T-helper 2 cell (primary cell): ENCODE measurements at places on chromosomes 7 and 10.
A peak's percentile ranks its signal among the peaks of the same experiment; 100 is the strongest.

DNA sequence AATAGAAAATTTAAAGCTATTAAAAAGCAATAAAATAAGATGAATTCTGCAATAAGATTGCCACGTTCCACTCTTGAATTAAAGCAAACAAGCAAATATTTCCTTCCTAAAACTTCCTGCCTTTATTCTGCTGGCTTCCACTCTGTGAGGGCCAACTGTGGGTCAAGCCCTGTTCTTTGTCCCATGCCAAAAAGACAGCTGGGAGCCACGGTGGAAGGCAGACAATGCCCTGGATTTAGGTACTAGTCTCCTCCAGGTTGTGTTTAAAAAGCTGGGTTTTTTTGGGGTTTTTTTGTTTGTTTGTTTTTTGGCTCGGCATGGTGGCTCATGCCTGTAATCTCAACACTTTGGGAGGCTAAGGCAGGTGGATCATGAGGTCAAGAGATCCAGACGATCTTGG, 39.1 kb downstream of the LRRTM3 start:
- DNase-seq = no peak

- DNase-seq = no peak
Observed at GRCh38 chr7:150976529-150977381, 1.4 kb downstream of the KCNH2 start.

DNA sequence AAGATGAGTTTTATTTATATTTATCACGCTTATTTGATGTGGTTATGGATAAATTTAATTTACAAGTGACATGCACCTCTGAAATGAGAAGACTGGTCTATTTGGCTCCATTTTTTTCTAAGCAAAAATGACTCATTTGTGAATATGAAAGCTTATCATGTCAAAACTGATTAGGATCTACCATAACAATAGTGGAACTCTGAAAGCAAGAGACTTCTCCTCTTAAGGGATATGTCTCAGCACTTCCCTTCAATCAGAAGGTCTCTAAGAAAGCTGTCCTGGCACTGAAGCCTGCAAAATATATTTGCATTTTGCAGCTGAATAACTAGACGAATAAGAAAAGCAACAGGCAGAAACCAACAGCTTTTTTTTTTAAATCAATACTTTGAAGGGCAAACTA, 12.7 kb downstream of the FAS start:
- no peak for DNase-seq

- DNase-seq = peak; percentile 12
Observed at GRCh38 chr7:26034391-26034790, 117.6 kb upstream of the NFE2L3 start.

GRCh38 chr10:50325449-50326171, 74.3 kb upstream of the ASAH2 start:
- DNase-seq = no peak

GRCh38 chr10:595473-595872, 94.0 kb downstream of the DIP2C start:
- DNase-seq = no peak

DNA sequence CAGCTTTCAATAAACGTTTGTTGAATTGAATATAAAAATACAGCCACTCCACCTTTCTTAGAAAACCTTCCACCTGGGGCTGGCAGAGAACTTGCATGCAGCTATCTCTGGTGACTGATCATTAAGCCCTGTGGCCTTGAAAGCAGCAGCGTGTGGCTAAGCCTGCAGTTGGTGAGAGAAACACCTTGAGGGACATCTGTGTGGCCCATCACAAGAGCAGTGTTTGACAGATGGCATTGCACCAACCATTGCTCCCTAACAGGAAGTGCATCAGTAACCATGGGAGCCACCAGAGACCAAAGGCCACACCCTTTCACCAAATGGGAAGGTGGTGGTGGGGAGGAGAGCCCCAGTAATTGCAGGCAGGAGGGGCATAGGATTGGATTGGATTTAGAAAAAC, 22.4 kb downstream of the RHOBTB1 start:
- no peak for DNase-seq

DNA sequence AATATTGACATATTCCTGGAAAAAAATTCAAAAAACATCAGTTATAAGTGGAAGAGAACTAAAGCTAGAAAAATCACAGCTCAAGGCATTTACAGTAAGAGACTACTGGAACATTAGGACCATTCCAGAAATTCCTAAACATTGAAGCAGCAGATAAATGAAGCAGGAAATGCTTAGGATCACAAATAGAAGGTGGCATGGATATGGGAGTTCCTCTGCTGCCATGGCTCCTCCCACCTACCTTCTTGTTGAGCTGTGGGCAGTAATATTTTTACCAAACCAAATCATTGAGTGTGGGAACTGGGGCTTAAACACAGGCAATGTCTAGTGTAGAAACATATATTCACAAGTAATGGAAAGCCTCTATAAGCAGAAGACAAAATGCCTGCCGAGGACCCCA, 292.8 kb downstream of the ANKRD7 start:
- DNase-seq = no peak

DNA sequence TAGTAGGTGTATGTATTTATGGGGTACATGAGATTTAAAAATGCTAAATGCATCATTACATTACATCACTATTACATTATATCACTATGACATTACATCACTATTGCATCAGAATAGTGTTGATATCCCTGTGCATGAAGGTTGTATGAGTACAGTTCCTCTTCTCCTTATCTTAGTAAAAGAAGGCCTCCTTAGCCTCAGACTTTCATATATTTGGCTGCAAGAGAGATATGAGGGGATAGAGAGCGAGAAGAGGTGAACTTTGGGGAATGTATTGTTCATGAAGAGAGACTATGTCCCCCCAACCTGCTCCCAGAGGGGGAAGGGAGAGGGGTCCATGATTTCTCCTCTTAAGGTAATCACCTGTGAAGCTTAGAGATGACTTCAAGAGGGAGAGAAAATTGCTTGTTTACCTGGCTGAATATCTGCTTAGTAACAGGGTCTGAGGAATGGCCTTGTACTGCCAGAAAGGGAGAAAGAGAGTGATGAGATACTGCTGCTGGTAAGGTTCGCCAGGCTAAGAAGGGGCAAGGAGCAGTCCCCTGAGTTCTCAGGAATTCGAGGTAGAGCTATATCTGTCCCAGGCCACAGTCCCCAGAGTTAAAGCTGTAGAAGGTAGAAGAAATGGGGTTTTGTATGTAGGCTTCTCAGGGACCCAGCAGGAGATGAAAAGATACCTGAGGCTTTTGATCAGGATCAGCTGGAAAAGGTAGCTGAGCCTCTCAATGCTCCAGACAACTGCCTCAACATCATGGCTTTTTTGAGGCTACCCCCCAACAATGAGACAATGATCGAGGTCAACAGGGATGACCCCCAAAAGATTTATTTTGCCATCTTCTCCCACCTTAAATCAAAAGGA, 168.4 kb upstream of the WNT16 start:
- DNase-seq = no peak

- DNase-seq = no peak
Observed at GRCh38 chr10:118139321-118139720, 92.6 kb upstream of the RAB11FIP2 start.

DNA sequence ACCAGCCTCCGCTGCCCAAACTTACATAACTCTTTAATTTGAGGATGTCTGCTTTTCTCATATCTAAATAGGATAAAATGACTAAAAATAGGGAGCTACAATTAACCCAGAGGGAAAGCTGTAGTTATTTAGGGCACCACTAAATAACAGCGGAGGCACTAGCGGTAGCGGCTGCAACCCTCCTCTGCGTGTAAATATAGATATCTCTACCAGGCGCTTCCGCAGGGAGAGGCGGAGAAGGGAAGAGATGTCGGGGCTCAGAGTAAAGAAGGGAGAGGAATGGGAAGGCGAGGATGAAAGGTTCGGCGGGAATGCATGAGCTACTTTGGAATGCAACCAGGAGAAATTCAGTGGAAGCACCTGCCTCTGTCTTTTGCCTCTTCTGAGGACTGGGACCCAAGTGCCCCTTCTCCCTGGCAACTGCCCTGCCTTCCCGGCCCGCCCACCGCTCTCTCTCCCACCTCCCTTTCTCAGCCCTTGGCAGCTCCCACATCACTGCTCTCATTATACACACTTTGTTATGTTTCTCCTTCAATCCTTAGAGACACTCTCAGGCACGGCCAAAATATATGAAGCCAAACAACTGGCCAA, 698.3 kb downstream of the PARD3 start:
- DNase-seq = no peak

- DNase-seq = no peak
Observed at GRCh38 chr7:84193747-84194146, 842 bp downstream of the SEMA3A start.

- no peak for DNase-seq
Observed at GRCh38 chr7:77328669-77329068, 87.5 kb downstream of the GSAP start.

- DNase-seq = no peak
Observed at GRCh38 chr10:15744217-15744865, 24.6 kb upstream of the ITGA8 start.

DNA sequence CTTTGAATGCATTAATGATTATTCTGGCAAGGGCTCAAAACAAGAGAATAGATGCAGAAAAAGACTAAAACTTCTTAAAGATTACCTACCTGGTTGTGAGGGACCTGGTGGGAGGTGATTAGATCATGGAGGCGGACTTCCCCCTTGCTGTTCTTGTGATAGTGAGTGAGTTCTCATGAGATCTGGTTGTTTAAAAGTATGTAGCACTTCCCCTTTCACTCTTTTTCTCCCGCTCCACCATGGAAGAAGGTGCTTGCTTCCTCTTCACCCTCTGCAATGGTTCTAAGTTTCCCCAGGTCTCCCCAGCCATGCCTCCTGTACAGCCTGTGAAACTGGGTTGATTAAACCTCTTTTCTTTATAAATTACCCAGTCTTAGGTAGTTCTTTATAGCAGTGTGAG, 226.6 kb downstream of the ARHGAP12 start:
- DNase-seq = no peak

GRCh38 chr7:135206941-135207391, 4.4 kb downstream of the WDR91 start:
- no peak for DNase-seq

DNA sequence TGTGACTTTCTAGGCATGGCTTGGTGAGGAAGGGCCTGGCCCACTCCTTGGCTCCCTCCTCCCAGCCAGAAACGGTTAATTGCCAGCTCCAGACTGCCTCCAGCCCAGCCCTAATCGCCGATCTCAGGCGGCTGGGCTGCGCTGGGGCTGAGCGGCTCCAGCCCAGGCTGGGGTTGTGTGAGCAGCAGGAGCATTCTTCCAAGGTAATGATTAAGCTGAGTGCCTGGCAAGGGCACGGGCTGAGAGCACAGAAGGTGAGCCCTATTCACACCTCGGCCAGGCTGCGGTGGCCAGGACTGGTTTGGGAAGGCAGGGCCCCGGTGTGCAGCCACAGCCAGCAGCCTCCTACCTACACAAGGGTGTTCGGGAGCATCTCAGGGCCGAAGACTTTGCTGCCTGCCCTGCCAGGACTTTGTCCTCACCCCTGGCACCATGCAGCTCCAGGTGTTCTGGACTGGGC, at the start of gene TMEM72:
Gene TMEM72 (plus strand): TSS at position 257 of the 460 bp plus-strand sequence. CDS start 176 bp downstream, at position 433.
- no peak for DNase-seq

GRCh38 chr10:132551093-132551807, 13.7 kb downstream of the INPP5A start:
- no peak for DNase-seq

GRCh38 chr7:28224675-28225074, 44.1 kb upstream of the JAZF1 start:
- DNase-seq = no peak

- no peak for DNase-seq
Observed at GRCh38 chr10:3533296-3533695, 251.7 kb downstream of the KLF6 start.

DNA sequence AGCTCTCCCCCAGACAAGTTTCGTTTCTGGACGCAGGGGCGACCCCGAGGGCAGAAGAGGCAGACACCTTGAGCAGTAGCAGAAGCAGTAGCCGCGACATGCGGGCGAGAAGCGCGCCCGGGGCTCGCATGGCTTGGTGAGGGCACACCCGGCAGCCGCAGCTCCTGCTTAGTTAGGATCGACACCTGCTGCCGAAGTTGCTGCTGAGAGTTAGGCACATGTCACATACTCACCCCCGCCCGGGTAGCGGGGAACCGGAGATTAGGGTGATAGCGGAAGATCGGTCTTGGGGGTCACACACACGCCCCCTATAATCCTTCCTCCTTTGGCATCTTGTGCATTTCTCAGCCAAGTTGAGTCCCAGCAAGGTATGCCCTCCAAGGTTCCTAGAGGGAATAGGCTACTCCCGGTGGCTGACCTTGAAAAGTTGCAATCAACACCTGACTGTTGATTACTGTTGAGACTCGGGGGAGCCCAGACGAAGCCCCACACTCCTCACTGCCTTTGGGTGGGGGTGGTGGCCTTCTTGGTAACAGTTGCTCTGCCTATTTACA, 668 bp downstream of the GPR37 start:
- DNase-seq = no peak

GRCh38 chr7:23247046-23247602, 549 bp downstream of the GPNMB start:
- DNase-seq = no peak

GRCh38 chr10:29142516-29143314, 146.2 kb upstream of the LYZL1 start:
- DNase-seq = no peak

- DNase-seq = no peak
Observed at GRCh38 chr10:112379635-112380296, 5.8 kb downstream of the ACSL5 start.

GRCh38 chr10:4372601-4373000, 453.4 kb upstream of the AKR1E2 start:
- DNase-seq = no peak

DNA sequence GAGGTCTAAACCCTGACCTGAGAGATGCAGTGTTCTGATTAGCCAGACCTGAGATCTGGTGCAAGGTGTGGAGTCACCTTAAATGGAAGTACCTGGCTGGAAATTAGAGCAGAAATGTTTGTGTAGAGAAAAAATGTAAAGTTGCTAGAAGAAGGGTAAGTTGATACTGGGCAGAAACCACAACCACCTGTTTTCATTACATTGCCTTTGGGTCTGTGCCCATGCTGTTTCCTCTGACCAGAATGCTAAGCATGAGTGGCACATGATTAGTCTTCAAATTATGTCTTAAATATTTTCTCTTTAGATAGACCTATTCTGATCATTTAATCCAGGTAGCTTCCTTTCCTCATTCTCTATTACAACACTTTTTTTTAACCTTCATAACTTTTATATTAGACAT, 69.0 kb downstream of the CASD1 start:
- DNase-seq = no peak

GRCh38 chr10:112972606-112973005, 22.6 kb downstream of the TCF7L2 start:
- no peak for DNase-seq

- DNase-seq = no peak
Observed at GRCh38 chr10:79239275-79239779, 107.9 kb upstream of the PPIF start.

DNA sequence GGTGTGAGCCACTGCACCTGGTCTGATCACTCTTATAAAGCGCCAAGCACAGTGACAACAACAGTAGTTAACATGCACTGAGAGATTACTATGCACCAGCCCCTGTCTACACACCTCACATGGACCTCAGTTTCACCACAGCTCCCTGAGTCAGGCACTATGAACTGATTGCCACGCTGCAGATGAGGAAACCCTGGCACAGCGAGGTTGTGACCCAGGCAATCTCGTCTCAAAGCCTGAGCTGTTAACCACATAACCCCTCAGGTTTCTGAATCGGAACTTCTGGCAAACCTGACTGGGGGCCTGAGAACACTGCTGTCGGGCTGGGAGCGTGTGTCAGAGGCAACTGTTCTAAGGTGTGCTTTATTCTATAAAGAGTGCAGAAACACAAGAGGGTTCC, 150.8 kb downstream of the RNF216 start:
- peak; percentile 67 for DNase-seq
